SK-MEL-5 (cell line): ENCODE measurements at places on chromosomes 5 and 9.
A peak's percentile ranks its signal among the peaks of the same experiment; 100 is the strongest.

GRCh38 chr9:71446473-71447411, 321.6 kb downstream of the CEMIP2 start:
- peak; percentile 49 for DNase-seq

GRCh38 chr9:133369933-133370332, 5.9 kb downstream of the SURF4 start:
- no peak for DNase-seq

GRCh38 chr5:168328814-168329213, 37.4 kb downstream of the WWC1 start:
- DNase-seq, result no peak

GRCh38 chr5:127615916-127616315, 33.0 kb upstream of the CTXN3 start:
- DNase-seq, result no peak

GRCh38 chr5:54594181-54594580, 76.6 kb downstream of the SNX18 start:
- no peak for DNase-seq

- DNase-seq, result no peak
Observed at GRCh38 chr5:162837155-162837554, 600.2 kb upstream of the CCNG1 start.

GRCh38 chr5:72160959-72161358, 53.7 kb downstream of the MAP1B start:
- no peak for DNase-seq

DNA sequence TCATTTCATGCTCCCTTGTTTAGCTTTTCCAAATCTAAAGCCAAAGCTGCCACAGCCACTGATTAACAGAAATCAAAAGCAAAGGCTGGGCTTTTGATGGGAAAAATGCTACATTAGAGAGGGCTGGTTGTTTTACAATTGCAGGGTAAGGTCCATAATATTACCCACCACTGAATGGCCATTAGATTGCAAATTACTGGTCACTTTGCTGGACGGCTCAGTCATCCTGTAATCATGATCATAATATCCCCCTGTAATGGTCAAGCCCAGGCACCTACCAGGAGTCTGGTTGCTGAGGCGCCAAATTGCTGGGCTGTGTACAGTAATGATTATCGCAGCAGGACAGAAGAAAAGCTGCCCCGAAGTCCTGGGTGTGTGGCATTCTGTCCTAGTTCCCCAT, 286.5 kb downstream of the ZSWIM6 start:
- DNase-seq, result no peak
